CD4-positive, alpha-beta memory T cell (primary cell): ENCODE measurements at places on chromosomes 11 and 22. TPM values are rescaled to one million over a fixed set of nuclear protein-coding genes. Genes with fewer than 3 reads are reported as not detected.

The GRAP2 gene
- 86.7 TPM for polyA plus RNA-seq

The GAL gene
- polyA plus RNA-seq: not detected

The MS4A12 gene
- not detected for polyA plus RNA-seq

The CTSW gene
- 107 TPM for polyA plus RNA-seq

The RFPL1 gene
- polyA plus RNA-seq: not detected

The SYCE3 gene
- not detected for polyA plus RNA-seq
